ENCODE measurements at places on chromosomes 1 and 21.

DNA sequence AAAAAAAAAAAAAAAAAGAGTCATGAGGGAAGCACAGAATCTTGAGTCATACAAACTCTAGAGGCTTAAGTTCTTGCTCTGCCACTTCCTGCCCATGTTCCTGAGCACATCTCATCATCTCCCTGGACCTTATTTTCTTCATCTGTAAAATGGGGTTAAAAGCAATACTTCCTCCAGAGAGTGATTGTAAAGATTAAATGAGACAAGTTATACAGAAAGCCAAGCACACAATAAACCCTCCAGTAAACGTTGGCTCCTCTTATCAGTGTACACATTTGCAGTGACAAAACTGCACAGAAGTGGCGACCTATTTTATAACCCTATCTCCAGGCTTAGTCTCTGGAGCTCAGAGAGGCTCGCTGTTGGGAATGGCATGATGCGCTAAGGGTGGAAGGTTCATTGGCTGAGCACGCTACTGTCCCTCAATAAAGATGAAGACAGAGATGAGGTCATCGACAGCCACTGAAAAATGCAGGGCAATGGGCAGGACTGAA lies 82.1 kb downstream of the RRAGC start:
- no peak for DNase-seq

DNA sequence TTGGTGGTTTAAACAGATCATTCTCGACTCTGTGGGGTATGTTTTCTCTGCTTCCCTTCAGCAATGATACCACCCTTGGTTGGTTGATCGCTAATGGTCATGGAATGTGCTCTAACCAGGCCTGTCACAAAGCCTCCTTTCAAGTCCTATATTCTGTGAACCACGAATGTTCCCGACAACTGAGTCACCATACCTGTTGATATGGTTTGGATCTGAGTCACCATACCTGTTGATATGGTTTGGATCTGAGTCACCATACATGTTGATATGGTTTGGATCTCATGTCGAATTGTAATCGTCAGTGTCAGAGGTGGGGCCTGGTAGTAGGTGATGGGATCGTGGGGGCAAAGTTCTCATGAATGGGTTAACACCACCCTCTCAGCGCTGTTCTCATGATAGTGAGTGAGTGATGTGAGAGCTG lies 10.2 kb upstream of the CAMK2N1 start:
- DNase-seq = no peak

- no peak for DNase-seq
Measured at GRCh38 chr1:185816460-185816859, 82.3 kb downstream of the HMCN1 start.

- DNase-seq = no peak
Measured at GRCh38 chr1:154324241-154324640, 1.1 kb upstream of the ATP8B2 start.

GRCh38 chr1:22776035-22776613 lies 65.5 kb downstream of the EPHB2 start:
- no peak for DNase-seq

- no peak for DNase-seq
Measured at GRCh38 chr1:151585622-151586021, 26.2 kb upstream of the SNX27 start.

DNA sequence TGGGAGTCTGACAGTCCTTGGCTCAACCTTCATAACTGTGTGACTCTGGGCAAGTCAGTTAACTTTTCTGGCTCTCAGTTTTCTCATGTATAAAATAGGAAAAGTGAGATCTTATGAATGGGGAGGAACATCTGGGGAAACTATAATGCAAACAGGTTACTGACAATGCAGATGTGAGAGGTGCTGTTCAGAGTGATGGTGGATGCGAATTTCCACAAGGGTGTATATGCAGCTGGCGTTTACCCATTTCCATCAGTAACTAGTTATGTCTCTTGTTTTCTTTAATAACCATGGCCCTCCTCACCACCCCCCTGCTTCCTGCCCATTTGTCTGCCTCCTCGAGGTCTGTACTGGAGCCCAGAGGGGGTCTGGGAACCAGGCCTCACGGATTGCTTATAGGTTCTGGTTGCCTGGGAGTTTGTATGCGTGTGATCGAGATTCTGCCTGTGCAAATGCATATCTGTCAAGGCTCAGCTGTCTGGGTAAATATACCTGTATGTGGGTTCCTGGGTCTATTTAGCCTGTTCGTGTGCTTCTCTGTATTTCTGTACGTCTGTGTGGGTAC lies 44.4 kb downstream of the AHDC1 start:
- no peak for DNase-seq

DNA sequence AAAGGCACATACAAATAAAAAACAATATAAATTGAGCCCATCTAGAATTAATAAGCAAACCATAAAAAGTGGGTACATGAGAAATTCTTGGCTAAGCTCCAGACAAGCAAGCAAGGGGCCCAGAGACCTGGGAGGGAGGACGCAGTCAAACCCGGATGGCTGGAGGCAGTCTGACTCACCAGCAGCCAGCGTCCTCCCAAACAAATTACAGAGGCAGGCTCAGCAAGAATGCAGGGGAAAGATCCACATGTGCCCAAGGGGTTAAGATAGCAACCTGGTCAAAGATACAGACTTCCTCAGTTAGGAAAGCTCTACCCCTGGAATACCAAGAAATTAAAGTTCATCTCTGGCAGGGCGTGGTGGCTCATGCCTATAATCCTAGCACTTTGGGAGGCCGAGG lies 7.4 kb upstream of the TIAM1 start:
- no peak for DNase-seq

DNA sequence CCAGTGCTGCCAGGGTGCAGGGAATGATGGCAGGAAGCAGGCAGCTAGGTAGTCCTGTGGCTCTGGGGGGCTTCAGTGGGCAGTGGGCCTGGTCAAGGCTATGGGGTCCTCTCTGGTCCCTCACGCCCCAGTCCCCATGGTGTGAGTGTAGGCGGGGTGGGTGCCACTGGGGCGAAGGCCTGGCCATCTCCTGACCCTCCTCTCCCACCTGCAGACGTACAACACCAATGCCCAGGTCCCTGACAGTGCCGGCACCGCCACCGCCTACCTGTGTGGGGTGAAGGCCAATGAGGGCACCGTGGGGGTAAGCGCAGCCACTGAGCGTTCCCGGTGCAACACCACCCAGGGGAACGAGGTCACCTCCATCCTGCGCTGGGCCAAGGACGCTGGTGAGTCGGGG lies 53.7 kb downstream of the ALPL start:
- DNase-seq = no peak

All from activated gamma-delta T cell treated with Interleukin-2 at 50 U/mL for 16 hours (primary cell).